Kidney (tissue), 22 donors: ENCODE measurements at places on chromosomes 12 and 14. TPM values are rescaled to one million over a fixed set of nuclear protein-coding genes. Genes with fewer than 3 reads are reported as not detected.
A peak's percentile ranks its signal among the peaks of the same experiment; 100 is the strongest.

GRCh38 chr14:57089901-57090300, 178.8 kb downstream of the EXOC5 start:
- H3K4me3 ChIP-seq = no peak overlapping the region
- H3K27ac ChIP-seq = no peak overlapping the region
- H3K36me3 ChIP-seq = no peaks in the 10 kb centered on the region
- no peaks in the 10 kb centered on the region for H3K27me3 ChIP-seq
- DNase-seq = no peak
- no peaks in the 10 kb centered on the region for H3K4me1 ChIP-seq

DNA sequence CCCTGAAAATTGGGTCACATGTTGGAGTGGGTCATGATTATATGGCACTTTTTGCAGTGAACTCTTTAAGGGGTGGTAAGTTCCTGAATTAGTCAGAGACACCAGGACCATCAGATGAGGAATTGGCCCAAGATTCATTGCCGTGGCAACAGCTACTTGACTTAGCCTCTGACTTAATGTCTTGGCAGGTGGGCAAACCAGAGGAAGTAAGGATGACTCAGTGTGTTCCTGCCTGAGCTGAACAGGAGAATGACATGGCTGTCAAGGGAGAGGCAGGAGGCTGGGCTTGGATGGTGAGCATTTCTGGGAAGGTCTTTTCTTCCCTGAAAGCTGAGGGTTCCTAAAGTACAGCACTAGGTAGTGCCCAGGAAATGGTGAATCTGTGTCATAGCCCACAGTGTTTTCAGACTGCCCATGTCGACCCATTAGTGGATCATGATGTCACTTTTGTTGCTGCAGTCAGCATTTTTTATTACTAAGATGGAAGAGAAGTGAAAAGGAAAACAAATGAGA, 170.1 kb upstream of the PWP1 start:
- no peaks in the 10 kb centered on the region for H3K27me3 ChIP-seq
- H3K27ac ChIP-seq = no peak overlapping the region
- DNase-seq = no peak
- no peak overlapping the region for H3K4me3 ChIP-seq
- H3K4me1 ChIP-seq = no peaks in the 10 kb centered on the region

- DNase-seq = no peak
- peaks cover 11% of the 10 kb centered on the region for H3K4me1 ChIP-seq
- no peaks in the 10 kb centered on the region for H3K27me3 ChIP-seq
- peak overlapping the region; percentile 12 for H3K27ac ChIP-seq
- H3K4me3 ChIP-seq = no peak overlapping the region
Observed at GRCh38 chr14:68145036-68145435, 325.5 kb downstream of the RAD51B start.

- peaks cover 4% of the 10 kb centered on the region for H3K36me3 ChIP-seq
- no peak for DNase-seq
- H3K27me3 ChIP-seq = no peaks in the 10 kb centered on the region
- no peak overlapping the region for H3K27ac ChIP-seq
Observed at GRCh38 chr14:55382483-55382882, 29.1 kb downstream of the ATG14 start.

DNA sequence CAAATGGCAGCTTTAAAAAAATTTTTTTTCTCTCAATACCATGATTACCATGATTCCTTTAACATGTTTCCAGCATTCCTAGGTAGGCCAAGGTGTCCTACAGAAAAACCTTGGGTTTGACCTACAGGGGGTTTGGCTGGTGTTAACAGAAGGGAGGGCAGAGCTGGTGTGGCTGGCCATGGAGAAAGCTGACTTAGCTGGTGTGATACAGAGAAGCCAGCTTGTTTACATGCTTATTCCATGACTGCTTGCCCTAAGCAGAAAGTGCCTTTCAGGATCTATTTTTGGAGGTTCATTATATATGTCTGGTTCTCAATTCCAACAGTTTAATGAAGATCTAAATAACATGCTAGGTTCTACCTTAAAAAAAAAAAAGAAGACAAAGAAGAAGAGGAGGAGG, 68.6 kb downstream of the EEA1 start:
- no peak overlapping the region for H3K4me3 ChIP-seq
- no peaks in the 10 kb centered on the region for H3K4me1 ChIP-seq
- DNase-seq = no peak

GRCh38 chr14:87816416-87816815, 176.6 kb downstream of the GALC start:
- DNase-seq = no peak
- no peaks in the 10 kb centered on the region for H3K36me3 ChIP-seq
- no peak overlapping the region for H3K4me3 ChIP-seq
- H3K4me1 ChIP-seq = no peaks in the 10 kb centered on the region

- H3K36me3 ChIP-seq = no peaks in the 10 kb centered on the region
- H3K27me3 ChIP-seq = no peaks in the 10 kb centered on the region
- no peak overlapping the region for H3K4me3 ChIP-seq
Observed at GRCh38 chr12:107449891-107450290, 235.7 kb upstream of the PWP1 start.

DNA sequence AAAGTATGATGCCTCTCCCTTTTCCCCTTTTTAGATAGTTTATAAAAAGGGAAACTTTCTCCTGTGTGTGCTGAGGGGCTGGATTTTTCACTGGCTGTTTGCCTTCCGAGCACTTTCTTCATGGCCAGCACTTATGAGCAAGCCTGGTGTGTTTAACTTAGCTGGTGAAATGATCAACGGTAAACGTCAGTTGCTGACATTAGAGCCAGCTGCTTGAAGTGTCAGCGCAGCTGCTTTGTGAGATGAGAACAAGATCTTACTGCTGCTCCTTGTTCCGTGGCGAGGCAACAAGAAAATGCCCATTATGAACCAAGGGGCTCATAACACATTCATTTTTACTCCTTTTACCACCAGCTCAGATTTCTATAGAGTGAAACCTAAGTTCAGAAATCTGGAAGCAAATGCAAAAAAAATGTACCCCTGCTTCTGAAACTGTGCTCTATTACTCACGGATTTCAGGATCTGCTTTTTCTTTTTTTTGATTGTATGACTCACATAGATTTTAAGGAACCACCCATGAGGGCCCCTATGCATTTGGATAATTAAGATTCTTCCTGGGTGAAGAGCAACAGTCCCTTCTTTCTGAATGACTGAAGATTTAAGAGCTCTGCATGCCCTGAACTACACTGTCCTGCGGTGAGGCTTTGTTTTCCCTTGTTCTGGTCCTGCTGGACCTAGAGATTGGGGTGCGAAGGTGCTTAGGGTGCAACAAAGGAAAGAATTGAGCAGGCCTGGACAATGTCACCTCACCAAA, 74.3 kb upstream of the CPM start:
- no peak overlapping the region for H3K4me3 ChIP-seq
- no peaks in the 10 kb centered on the region for H3K27me3 ChIP-seq
- H3K4me1 ChIP-seq = no peaks in the 10 kb centered on the region
- H3K27ac ChIP-seq = no peak overlapping the region
- H3K36me3 ChIP-seq = no peaks in the 10 kb centered on the region

DNA sequence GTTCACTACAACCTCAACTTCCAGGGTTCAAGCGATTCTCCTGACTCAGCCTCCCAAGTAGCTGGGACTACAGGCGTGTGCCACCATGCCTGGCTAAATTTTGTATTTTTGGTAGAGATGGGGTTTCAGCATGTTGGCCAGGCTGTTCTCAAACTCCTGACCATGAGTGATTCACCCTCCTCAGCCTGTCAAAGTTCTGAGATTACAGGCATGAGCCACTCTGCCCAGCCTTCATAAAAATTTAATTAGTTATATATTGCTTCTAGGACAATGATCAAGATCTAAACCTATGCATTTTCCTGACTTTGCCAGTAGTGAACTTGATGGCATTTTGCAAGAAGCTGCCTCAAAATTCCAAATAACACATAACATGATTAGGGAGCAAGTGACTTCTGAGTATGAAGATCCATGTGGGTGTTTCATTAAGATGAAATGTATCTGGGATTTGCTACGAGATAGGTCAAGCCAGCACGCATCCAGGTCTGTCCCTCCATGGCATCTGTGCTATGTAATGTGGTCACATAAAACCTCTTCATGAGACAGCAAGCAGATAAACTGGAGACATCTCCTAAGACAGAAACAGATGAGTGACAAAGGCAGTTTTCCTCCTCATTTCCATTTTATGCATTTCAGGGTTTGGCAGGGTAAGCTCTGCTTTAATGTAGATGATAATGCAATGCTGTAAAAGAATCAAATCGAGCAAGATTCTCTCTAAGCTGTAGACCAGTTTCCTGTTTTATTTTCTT, 319.4 kb upstream of the ATP2B1 start:
- no peak overlapping the region for H3K27ac ChIP-seq
- H3K4me3 ChIP-seq = no peak overlapping the region
- DNase-seq = no peak
- no peaks in the 10 kb centered on the region for H3K27me3 ChIP-seq
- no peaks in the 10 kb centered on the region for H3K4me1 ChIP-seq

The ACVRL1 gene
- 88.4 TPM for total RNA-seq

The RFX4 gene
- total RNA-seq = not detected

The IFT43 gene
- total RNA-seq = 41.6 TPM
